Ureter (tissue), 1 donor: ENCODE measurements at places on chromosomes 12 and 14.
A peak's percentile ranks its signal among the peaks of the same experiment; 100 is the strongest.

DNA sequence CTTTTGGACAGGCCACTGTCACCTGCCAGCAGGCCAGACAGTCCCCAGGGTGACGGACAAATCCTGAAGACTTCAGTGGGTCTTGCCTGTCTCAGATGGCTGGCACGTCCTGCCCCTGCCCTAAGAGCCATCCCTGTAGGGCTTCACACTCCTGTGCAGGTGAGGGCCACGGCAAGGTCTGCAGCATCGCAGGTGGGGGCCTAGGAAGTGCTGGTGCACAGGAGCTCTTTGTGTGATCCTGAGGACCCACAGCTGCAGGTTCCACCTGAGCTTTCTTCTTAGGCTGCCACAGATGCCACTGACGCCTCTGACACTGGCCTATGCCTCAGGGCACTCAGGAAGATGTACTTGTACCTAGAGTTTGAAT, 108.5 kb upstream of the FKBP4 start:
- DNase-seq, result no peak

DNA sequence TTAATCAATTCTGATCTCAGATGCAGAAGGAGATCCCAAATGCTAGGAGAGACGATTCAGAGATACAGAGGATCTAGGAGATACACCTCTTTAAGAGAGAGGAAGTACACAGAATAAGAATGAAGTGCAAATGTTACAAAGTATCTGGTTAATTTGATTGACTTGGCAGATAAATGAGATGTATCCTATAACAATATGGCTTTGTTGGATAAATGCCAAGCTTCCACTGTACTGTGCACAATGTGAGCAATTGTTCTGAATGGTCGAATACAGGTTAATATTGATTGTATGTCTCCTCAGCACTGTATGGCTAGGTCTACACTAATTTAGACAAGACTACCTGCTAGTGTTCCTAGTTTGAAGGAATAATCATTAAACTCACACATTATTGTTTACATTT, 119.6 kb upstream of the PTPRB start:
- DNase-seq, result no peak

GRCh38 chr14:96796851-96797581, at the start of gene VRK1:
TSS of gene VRK1 (plus strand) at chr14:96797382. CDS start at chr14:96833472, 36,090 bp downstream.
- DNase-seq, result peak; percentile 96

- DNase-seq, result no peak
These were observed 15.3 kb downstream of the CFAP251 start for GRCh38 chr12:121933522-121934308.

DNA sequence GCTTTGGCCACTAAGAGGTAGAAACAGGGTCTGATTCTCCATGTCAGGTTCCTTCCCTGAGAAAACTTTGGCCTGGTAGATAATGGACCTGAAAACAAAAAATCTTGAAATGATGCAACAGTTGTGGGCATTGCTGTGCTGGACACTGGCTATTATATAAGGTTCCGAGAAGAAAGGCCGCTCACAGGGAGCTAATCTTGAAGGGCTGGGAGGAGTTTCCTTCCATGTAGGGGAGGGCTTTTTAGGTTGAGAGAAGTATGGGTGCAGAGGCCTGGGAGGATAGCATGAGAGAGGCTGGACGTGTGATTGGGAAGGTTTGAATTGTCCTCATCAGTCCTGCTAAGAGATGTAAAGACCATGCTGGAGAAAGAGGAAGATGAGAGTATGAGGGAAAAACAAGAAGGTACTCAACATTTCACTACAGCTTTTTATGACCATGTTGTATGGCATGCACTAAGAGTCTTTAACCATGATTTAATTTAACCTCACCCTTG, 11.6 kb downstream of the LRRK2 start:
- no peak for DNase-seq
